ENCODE measurements at places on chromosomes 12 and 14.
A peak's percentile ranks its signal among the peaks of the same experiment; 100 is the strongest.

DNA sequence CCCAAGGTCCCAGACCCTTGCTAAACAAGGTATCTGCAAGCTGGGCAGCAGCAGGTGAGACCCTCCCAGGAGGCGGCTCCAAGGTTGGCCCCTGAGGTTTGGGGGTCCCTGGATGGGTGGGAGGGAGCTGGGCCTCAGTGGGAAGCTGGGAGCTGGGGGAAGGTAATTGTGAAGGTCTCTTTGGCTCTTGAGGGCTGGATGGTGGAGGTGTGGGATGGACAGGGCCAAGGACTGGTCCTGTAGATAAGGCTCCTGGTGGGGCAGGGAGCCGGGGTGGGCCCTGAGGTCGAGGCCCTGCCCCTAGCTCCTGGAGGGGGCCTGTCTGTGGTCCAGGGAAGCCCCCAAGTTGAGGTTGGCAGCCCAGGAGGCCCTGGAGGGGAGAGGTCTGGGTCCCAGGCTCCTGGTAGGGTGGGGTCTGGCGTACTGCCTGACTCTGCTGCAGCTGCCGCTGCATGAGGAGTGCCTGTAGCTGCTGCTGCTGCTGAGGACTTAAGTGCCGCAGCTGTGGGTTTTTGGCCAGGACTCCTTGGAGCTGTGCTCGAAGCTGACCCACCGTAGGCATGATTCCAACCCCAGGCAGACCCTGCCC is 13.1 kb upstream of the PRKAG1 start:
- no peak overlapping the region for H3K4me3 ChIP-seq
- H3K27me3 ChIP-seq: no peaks in the 10 kb centered on the region
- H3K36me3 ChIP-seq: peaks cover 21% of the 10 kb centered on the region

- no peak overlapping the region for H3K27ac ChIP-seq
- DNase-seq: no peak
- H3K27me3 ChIP-seq: no peaks in the 10 kb centered on the region
Measured at GRCh38 chr14:102968306-102968705, 45.8 kb downstream of the AMN start.

DNA sequence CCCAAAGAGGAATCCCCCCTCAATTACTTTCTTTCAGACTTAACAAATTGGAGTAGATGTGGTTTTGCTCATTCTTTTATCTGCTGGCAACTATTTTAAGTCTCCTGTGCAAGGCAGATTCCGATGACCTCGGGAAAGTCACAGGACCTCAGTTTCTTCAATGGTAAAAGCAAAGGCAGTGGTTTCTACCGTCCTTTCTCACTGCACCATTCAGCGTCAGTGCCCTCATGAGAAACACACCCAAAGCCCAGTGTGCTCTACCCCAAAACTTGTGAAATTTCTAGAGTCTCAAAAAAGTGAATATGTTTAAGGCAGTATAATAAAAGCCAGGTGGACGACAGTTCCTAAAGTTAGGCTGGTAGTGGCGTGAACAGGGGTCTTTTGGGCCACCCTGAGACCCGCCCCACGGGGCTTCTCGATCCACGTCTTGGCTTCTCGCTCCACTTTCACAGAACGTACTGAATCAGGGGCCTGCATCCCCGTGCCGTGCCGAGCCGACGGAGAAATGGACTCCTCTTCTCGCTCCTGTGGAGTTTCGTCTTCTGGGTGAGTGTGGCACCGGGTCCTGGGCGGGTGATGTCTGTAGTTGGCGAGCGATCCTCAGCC is 1.3 kb upstream of the ARHGAP5 start:
- peak overlapping the region; percentile 80 for H3K27ac ChIP-seq
- peaks cover 1% of the 10 kb centered on the region for H3K4me1 ChIP-seq
- no peaks in the 10 kb centered on the region for H3K27me3 ChIP-seq
- H3K36me3 ChIP-seq: no peaks in the 10 kb centered on the region
- peak; percentile 29 for DNase-seq

GRCh38 chr12:50215033-50215432 is 47.9 kb upstream of the CERS5 start:
- H3K27me3 ChIP-seq: no peaks in the 10 kb centered on the region
- H3K36me3 ChIP-seq: no peaks in the 10 kb centered on the region
- no peak for DNase-seq
- no peak overlapping the region for H3K27ac ChIP-seq
- H3K4me1 ChIP-seq: no peaks in the 10 kb centered on the region

DNA sequence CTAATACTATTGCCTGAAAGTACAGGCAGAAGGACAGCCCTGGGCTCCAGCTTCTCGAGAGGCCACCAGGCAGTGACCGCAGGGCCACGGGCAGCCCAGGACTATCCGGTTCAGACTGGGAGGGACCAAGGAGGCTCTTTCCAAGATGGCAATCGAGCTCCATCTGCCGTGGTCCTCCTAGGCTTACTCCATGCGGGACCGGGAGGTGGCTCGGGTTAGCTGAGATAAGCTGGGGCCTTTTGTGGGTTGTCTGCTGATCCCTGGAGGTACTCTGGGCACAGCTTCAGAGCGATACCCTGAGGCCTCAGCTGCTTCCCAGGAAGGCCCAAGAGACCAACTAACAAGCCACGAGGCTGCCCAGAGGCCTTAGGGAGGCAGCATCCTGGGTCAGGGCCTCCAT is 33.1 kb downstream of the SNRNP35 start:
- no peak overlapping the region for H3K27ac ChIP-seq
- no peaks in the 10 kb centered on the region for H3K27me3 ChIP-seq
- DNase-seq: no peak
- no peaks in the 10 kb centered on the region for H3K4me1 ChIP-seq
- H3K4me3 ChIP-seq: no peak overlapping the region

Data from mesendoderm (in vitro differentiated cells).